ENCODE measurements at places on chromosomes 11 and 22. TPM values are rescaled to one million over a fixed set of nuclear protein-coding genes. Genes with fewer than 3 reads are reported as not detected.
A peak's percentile ranks its signal among the peaks of the same experiment; 100 is the strongest.

DNA sequence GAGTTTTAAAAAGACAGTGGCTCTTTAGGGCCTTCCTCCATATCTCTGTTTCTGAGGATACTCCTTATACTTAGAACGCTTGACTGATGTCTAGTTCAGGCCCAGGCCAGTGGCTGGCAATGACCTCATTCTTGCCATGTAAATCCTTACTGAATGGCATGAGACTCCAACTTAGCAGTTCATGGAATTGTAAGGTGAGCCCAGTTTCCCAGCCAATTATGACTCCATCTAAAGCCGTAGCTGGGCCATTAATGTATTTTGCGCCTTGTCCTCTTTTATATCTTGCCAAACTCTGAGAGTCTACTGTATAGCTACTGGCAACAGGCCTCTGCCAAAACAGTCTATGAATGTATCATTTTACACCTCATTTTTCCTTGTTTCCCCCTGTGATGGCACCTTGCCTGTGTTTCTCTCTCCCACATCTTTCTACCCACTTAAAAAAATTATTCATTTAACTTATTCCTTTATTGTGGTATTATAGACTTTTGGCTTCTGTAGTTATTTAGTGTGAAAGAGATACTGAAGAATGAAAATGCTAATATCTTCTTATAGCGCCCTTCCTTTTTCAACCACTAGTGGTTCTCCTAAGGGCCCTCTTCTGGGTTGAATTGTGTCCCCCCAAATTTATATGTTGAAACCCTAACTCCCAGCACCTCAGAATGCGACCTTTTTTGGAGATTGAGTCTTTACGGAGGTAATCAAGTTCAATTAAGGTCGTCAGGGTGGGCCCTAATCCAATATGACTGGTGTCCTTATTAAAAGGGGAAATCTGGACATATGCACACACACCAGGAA is 67.4 kb downstream of the ZNRF3 start:
- H3K4me3 ChIP-seq, result no peak overlapping the region
- peaks cover 46% of the 10 kb centered on the region for H3K4me1 ChIP-seq

Gene MIOX
- 0.20 TPM for polyA plus RNA-seq

Gene MS4A6A
- 58.9 TPM for polyA plus RNA-seq

DNA sequence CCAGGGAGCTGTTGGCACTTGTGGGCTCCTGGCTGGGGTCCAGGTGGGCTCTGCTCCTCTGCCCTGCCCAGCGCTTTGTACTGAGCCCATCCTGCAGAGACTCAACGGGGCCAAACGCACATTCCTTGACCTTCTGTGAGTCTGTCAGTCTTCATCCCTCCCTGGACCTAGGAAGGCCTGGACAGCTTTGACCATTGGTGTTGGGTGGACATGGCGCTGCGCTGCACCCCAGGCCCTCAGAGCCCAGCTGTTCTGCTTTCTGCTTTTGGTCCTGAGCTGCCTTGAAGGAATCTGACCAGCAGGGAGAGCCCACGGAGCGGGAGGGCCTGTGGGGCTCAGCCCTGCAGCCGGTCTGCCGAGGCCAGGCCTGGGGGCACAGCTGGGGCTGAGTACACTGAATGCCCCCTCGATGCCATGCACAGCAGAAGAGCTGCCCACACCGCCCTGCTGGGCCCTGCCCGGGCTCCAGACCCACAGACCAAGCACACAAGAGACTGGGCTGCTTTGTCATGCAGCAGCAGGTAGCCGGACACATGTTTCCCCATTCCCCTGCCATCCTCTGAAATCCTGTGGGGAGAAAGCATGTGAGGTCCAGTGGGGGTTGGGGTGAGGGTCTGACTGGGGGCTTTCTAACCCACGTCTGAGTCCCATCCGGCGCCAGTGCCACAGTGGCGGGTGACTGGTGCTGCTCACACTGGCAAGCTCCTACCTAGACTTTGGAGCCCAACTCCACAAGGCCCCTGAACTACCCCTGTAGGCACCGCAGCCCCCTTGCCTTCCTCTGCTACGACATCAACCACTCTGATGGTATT is 24.1 kb upstream of the CCDC188 start:
- H3K4me3 ChIP-seq, result no peak overlapping the region
- H3K27me3 ChIP-seq, result no peaks in the 10 kb centered on the region
- H3K36me3 ChIP-seq, result no peaks in the 10 kb centered on the region
- no peaks in the 10 kb centered on the region for H3K4me1 ChIP-seq

DNA sequence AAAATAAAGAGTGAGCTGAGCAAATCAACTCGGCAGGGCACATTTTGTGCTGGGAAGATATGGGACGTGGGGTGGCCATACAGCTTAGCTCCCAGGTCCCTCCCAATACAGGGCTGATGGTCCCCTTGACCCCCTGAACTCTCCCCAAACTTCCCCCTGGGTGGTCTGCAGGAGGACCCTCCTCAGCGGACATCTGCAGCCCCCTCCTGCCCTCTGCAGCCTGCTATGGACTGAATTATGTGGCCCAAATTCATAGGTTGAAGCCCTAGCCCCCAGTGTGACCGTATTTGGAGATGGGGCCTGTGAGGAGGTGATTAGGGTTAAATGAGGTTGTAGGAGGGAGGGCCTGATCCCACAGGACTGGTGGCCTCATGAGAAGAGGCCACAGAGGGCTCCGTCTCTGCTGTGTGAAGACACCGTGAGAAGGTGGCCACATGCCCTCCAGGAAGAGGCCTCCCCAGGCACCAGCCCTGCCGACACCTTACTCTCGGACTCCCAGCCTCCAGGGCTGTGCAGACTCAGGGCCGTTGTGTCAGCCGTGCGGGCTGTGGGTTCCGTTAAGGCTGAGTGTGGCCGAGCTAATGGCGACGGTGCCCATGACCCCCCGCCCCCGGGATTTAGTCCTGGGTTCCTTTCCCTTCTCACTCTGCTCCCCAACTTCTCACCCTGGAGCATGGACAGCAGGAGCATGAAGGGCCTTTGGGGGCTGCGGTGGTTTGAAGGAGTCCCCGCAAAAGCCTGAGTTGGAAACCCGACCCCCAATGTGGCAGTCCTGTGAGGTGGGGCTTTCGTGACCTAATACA is 1042.8 kb downstream of the BRD1 start:
- no peaks in the 10 kb centered on the region for H3K4me1 ChIP-seq
- H3K27ac ChIP-seq, result no peak overlapping the region
- no peaks in the 10 kb centered on the region for H3K27me3 ChIP-seq
- H3K36me3 ChIP-seq, result no peaks in the 10 kb centered on the region

Gene CDC42BPG
- polyA plus RNA-seq, result 19.8 TPM

Gene AQP11
- polyA plus RNA-seq, result 1.7 TPM

Gene IGLL1
- polyA plus RNA-seq, result not detected

GRCh38 chr11:121566279-121567168 is 113.8 kb upstream of the SORL1-AS1 start:
- H3K27ac ChIP-seq, result no peak overlapping the region
- no peaks in the 10 kb centered on the region for H3K4me1 ChIP-seq
- DNase-seq, result no peak
- H3K36me3 ChIP-seq, result no peaks in the 10 kb centered on the region
- no peak overlapping the region for H3K4me3 ChIP-seq

DNA sequence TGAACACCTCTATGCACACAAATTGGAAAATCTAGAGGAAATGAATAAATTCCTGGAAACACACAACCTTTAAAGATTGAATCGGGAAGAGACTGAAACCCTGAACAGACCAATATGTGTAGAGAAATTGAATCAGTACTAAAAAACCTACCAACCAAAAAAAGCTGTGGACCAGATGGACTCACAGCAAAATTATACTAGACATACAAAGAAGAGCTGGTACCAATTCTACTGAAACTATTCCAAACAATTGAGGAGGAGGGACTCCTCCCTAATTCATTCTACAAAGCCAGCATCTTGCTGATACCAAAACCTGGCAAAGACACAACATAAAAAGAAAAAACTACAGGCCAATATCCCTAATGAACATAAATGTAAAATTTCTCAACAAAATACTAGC is 54.4 kb upstream of the SEZ6L start:
- H3K36me3 ChIP-seq, result no peaks in the 10 kb centered on the region
- H3K4me1 ChIP-seq, result no peaks in the 10 kb centered on the region
- no peak overlapping the region for H3K27ac ChIP-seq
- DNase-seq, result no peak

- H3K27ac ChIP-seq, result peak overlapping the region; percentile 72
- H3K27me3 ChIP-seq, result no peaks in the 10 kb centered on the region
- H3K4me3 ChIP-seq, result no peak overlapping the region
- DNase-seq, result no peak
- peaks cover 6% of the 10 kb centered on the region for H3K36me3 ChIP-seq
Observed at GRCh38 chr11:119297938-119298337, 19.0 kb downstream of the MCAM start.

GRCh38 chr22:38881464-38881871 is 9.5 kb upstream of the CBX6 start:
- peak overlapping the region; percentile 89 for H3K27ac ChIP-seq
- H3K4me3 ChIP-seq, result peak overlapping the region; percentile 28
- peaks cover 25% of the 10 kb centered on the region for H3K4me1 ChIP-seq
- no peaks in the 10 kb centered on the region for H3K36me3 ChIP-seq

Gene MOGAT2
- polyA plus RNA-seq, result 98.5 TPM
